ENCODE measurements at places on chromosomes 3 and 15.

DNA sequence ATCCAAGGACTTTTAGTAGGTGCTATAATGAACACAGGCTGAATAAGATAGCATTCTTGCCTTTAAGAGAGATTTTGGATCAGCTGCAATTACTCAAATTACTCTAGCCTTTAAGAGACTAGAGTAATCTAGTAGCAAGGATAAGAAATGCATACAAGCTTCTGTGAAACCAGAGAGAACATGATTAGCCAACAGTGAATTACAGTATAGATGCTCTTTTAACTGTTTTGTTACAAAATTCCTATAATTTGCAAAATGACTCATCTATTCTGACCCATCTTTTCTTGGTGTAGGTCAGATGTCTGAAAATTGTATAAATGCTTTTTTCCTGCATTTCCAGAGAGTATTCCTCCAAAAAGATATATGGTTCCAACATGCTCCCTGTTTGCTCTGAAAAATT lies 66.9 kb downstream of the CEP63 start:
- no peak for DNase-seq

DNA sequence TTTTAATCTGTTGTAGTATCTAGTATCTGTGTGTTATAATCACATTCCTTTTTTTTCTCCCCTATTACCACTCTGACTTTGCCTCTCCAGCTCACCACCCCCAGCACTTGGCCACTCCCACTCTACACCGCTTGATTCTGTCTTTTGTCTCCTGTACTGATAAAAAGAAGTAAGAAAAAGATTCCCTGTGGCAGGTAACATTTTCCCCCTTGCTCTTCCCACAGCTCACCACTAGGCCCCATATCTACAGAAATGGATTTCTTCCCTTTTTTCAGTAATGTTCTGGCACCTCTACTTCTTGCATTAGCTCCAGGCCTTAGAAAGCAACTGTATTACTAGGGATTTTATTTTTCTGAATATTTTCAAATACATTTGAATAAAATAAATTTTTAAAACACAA lies 25.6 kb downstream of the KCNH8 start:
- DNase-seq = no peak

DNA sequence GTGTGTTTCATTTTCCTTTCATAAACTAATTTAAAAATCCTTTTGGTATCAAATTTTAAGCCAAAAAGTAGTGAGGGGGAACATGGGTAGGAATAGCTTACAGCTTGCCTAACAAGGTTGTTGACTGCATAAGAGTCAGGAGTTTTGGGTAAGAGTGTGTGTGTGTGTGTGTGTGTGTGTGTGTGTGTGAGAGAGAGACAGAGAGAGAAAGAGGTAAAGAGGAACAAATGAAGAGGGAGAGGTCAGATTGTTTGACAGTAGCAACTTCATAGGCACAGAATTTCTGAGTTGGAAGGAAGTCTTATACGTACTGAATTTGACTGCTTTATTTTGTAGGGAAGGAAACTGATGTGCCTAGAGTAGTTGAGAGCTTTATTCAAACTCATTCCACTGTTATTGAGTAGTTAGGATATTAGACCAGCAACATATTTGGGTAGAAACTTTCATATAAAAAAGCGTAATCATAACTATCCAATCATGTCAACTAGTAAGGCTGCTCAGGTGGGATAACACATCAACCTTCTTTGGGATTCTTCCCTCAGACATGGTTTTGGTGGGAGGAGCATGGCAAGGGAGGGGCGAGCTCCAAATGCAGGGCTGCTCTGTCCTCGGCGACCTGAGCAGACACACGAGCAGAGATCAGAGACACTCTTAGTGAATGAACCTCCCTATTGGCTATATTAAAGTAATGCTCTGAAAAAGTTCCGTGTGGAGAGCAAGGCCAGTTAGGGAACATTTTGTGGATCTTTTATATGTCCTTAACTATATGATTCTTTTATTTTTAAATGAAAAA lies 86.4 kb downstream of the LPP start:
- no peak for DNase-seq

DNA sequence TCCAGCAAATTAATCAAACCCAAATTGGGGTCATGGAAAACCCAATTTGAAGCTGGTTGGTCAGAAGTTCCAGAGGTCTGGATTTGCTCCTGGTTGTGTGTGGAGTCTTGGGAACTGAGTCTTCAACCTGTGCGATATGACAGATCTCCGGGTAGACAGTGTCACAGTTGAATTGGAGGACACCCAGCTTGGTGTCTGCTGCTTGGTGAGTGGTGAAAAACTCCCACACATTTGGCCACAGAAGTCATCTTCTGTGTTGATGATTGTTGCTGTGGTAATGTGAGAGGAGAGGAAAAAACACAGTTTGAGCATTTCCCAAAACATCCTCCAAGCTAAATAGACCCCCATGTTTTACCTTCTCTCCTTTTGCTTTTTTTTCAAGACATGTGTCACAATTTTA lies 218.1 kb downstream of the TP63 start:
- DNase-seq = no peak

- no peak for DNase-seq
Measured at GRCh38 chr3:97720417-97720816, 44.1 kb upstream of the ARL6 start.

Measured in midbrain (tissue), 1 donor.